ENCODE measurements at places on chromosomes 12 and 14.

DNA sequence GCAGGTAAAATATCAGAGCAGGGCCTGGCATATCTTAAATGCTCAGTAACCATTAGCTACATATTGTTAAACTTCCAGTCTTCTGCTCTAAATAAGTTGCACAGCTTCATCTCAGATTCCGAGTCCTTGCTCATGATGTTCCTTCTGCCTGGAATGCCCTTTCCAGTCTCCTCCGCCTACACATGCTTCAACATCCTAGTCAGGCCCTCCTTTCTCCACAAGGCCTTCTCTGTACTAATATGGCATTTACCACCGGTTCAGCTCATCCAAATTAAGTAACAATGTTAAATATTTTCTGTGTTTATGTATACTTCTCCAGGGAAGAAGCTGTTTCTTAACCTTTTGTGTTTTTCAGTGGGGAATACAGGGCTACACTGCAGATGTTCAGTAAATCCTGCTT, 8.5 kb downstream of the DHH start:
- no peak for DNase-seq

- no peak for DNase-seq
Observed at GRCh38 chr14:95327558-95328374, 8.1 kb upstream of the CLMN start.

GRCh38 chr14:50321009-50321660, 9.0 kb downstream of the DMAC2L start:
- peak; percentile 83 for DNase-seq

DNA sequence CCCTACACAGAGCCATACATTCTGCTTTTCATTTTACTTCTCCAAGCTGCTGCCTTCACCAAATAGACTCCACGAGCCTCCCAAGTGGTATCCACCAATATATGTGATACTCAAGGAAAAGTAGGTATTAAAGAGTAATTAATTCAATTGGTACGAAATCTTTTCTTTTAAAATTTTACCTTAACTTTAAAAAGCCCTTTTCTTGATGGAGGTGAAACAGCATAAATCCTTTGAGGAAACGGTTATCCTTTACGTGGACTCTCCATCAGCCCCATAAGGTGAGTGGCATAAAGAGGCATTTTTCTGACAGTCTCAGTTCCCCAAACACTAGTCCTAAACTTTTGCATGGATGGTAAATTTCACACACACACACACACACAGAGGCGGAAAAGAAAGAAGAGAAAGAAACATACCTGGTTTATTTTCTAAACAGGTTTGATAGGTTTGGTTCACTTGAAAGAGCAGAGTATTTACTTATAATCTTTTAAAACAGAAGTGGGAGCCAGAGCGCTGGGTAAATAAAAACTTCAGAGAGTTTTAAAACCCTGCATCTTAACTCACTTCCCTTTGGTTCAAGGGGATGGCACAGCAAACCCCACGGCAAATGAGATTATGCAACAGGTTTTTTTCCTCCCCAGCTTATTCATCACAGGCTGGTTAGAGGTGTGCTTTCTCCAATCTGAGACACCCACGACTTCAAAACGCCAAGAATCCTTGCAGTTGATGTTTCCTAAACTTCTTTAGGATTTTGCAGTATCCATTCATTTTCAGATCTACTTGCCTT, 1.9 kb downstream of the DUSP16 start:
- DNase-seq, result no peak

DNA sequence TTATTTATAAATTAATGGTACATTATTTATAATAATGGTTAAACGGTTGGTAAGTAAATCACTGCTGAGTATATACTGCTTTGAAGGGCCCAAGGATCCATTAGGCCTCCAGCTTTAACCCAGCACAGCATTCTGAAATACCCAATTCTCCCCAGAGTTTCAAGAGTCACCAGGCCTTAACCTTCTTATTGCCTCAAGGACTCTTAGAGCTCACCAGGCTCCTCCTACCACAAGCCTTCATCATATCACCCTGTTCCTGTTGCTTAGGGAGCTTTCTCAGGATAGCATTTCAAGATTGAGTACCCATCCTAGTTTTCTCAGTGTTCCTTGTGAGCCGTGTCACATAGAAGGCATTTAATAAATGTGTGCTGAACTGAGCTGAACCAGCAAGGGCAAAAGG, 242.5 kb downstream of the FBXL14 start:
- no peak for DNase-seq

- DNase-seq, result no peak
Observed at GRCh38 chr14:24434676-24435075, 4.9 kb downstream of the KHNYN start.

- DNase-seq, result no peak
Observed at GRCh38 chr12:39427360-39427808, 15.5 kb downstream of the KIF21A start.

GRCh38 chr12:64459394-64459891, 7.5 kb downstream of the TBK1 start:
- no peak for DNase-seq

- DNase-seq, result no peak
Observed at GRCh38 chr12:7190268-7191055, 976 bp downstream of the PEX5 start.

DNA sequence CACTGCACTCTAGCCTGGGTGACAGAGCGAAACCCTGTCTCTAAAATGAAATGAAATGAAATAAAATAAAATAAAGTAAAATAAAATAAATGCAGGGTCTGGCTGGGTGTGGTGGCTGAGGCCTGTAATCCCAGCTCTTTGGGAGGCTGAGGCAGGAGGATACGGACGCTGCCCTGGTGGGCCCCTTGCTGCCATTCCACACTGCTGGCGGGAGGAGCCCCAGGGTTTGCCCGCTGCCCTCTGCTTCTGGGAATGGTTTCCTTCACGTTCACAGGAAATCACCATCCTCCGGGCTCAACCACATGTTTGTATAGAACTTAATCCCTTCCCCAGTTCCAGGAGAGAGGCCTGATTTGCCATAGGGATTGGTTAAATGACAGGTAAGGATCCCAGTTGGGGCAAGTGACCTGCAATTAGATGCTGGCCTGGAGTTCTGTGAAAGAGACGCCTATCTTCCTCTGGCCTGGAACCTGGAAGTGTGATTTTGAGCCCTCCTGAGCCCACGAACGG, 29.3 kb downstream of the CALM1 start:
- no peak for DNase-seq

GRCh38 chr14:38363217-38363616, 107.3 kb upstream of the CLEC14A start:
- DNase-seq, result no peak

DNA sequence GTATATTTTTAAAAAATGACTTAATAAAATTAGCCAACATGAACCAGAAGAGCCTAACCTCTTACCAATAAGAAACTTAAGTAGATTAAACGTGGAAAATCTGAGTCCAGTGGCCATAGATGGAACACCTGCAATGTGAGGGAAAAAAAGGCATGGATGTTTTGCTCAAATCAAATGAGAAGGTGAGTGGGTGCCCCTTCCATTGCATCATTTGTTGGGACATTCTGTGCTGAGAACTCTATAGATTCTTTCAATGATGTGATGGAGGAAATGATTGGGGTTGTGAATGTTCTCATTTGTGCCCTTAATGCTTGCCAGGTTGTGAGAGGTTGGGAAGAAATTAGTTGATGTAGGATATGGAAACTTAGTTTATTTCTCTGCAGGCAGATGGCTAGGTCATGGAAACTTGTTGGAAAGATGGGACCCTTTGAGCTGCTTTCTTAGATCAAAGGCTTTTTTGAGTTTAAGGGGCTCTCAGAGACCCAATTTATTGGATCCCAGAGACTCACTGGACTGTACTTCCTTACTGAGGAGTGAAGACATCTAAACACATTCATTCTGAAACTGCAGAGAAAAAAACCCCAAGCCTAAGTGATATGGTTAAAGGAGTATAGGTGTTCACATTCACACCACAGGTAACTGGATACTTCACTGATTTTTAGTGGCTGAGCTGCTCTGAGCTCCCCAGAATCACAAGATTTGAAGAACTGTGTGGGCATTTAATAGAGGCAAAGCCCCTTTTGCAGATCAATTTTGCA, 95.9 kb downstream of the DACT1 start:
- DNase-seq, result no peak

DNA sequence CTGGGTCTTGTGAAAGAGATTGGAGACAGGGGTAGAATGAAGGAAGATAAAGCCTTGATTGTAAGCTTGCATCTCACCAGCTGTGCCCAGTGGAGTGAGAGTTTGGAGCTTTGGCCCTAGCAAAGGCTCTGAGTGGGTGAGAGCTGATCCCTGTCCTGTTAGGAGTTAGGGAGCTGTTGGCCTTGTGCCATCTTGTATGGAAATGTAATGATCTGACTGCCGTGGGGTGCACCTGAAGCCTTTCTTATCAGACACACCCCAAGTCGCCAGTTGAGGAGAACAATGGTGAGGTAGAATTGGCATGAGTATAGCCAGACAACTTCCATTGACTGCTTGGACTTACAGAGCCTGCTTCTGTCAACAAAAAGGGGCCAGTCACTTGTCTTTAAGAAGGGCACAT, 130.1 kb downstream of the PRKCH start:
- DNase-seq, result no peak

DNA sequence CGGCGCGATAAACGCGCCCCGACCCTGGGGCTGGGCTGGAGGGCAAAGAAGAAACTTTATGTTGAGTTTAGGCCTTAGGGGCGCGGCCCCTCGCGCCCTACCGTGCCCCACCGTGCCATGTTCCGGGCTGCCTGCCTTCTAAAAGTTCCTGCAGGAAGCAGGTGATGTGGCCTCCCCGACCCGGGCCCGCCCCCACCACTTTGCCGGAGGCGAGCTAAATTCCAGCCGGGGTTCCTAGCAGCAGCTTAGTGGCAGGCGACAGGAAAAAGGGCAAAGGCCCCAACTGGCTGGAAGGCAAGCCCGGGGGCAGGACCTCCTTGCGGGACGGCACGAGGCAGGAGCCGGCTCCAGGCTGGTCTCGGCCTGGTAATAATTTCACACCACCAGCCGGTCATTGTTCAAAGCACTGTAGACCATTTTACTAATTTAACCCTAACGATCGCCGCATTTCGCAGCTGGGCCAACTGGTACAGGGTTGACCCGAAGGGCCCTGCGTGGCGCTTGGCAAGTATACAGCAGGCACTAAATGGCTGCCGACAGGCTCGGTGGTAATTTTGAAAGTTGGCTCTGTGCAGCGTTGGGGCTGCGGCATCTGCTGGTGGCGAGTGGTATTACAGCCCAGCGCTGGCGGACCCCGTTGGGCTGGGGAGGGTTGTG, 895 bp upstream of the CCDC88C start:
- peak; percentile 4 for DNase-seq

GRCh38 chr12:98224584-98225221, 290.7 kb upstream of the TMPO start:
- DNase-seq, result no peak

DNA sequence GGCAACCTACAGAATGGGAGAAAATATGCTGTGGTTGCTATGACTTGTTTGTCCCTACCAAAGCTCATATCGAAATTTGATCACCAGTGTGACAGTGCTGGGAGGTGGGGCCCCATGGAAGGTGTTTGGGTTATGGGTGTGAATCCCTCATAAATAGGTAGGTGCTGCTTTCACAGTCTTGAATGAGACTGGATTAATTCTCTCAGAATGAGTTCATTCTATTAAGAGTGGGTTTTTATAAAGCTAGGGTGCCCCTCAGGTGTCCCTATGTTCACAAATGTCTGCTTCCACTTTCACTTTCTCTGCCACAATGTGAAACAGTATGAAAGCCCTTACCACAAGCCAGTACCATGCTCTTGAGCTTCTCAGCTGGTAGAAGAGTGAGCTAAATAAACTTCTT, 133.5 kb downstream of the CPNE8 start:
- no peak for DNase-seq

DNA sequence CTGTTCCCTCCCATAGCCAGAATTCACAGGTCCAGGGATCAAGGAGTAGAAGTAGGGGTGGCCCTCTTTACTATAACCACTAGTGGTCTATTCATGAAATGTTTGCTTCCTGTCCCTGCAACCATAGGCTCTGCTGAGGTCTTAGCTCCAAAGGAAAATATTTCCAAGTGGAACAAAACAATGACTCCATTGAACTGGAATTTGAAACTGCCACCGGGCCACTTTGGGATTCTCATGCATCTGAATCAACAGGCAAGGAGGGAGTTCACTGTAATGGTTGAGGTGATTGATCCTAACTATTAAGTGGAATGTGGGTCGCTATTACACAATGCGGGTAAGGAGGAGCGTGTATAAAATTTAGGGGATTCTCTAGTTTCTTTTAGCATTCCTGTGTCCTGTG, 197.0 kb downstream of the ETNK1 start:
- no peak for DNase-seq

GRCh38 chr14:85762526-85762925, 232.6 kb downstream of the FLRT2 start:
- no peak for DNase-seq

DNA sequence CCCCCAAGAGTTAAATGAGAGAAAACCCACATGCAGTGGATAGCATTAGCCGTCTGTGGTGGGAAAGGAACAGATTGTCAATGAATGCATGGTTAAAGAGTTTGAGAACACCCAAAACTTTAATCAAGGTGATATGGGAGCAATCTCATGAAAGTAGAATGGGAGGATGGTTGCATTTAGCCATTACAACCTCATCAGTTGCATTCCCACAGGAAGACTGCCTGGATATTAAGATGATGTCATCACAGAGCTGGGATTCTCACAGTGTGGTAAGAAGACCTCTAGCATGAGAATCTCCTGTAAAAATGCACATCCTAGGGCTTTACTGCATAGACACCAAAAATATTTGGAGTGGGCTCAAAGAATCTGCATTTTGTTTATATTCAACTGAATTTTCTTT, 284.9 kb downstream of the RGS6 start:
- no peak for DNase-seq

- DNase-seq, result no peak
Observed at GRCh38 chr14:69468949-69469348, 15.6 kb upstream of the PLEKHD1 start.

DNA sequence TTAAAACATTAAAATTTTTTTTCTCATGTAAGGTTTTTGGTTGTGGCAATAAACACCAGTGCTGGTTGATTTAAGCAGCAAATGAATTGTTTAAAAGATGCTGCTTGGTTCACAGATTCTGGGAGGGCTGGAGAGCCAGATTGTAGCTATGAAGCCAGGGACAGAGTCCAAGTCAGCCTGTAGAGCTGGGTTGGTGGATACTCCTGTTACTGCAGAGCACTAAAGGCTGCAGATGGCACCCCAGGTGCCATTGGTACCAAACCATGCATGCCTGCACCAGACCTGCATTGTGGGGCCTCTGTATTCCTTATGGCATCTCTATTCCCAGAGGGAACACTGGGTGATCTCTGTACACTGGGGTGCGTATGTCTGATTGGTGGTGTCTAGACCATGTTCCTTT, 113.3 kb downstream of the SNAPC1 start:
- DNase-seq, result no peak

GRCh38 chr12:27367078-27367477, 34.4 kb downstream of the BMAL2 start:
- no peak for DNase-seq

GRCh38 chr12:113875691-113876090, 90.4 kb downstream of the RBM19 start:
- DNase-seq, result no peak

DNA sequence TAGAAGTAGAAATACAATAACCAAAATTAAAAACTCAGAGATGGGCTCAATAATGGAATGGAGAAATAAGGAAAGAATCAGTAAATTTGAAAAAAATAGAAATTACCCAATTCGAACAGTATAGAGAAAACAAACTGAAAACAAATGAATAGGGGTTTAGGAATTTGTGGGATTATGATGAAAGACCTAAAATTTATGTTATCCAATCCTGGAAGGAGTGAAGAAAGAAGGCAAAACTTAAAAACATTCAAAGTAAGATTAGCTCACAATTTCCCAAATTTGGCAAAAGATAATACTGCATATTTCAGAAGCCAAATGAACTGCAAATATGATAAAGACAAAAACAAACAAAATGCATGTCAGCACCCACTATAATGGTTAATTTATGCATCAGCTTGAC, 177.1 kb downstream of the CCDC91 start:
- no peak for DNase-seq
